ENCODE measurements at places on chromosomes 11 and 22.
A peak's percentile ranks its signal among the peaks of the same experiment; 100 is the strongest.

DNA sequence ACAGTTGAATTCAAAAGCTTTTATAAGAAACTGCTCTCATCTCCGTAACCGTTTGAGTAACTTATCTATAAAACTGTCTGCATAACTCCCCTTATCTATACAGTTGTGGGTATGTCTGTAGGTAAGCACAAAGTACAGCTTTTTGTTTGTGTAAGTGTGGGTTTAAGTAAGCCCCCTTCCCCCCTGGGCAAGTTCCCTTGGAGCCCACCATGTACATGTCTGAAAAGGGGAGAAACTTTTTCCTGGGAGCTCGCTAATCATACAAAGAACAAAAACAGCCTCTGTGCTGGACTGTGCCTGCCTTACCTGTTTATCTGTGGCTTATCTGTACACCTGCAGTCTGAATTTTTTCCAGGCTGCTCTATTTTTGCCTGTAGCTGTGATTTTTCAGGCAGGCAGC lies 36.3 kb upstream of the TMEM45B start:
- no peak for DNase-seq

GRCh38 chr11:35390737-35391682 lies 28.3 kb downstream of the SLC1A2 start:
- no peak for DNase-seq

DNA sequence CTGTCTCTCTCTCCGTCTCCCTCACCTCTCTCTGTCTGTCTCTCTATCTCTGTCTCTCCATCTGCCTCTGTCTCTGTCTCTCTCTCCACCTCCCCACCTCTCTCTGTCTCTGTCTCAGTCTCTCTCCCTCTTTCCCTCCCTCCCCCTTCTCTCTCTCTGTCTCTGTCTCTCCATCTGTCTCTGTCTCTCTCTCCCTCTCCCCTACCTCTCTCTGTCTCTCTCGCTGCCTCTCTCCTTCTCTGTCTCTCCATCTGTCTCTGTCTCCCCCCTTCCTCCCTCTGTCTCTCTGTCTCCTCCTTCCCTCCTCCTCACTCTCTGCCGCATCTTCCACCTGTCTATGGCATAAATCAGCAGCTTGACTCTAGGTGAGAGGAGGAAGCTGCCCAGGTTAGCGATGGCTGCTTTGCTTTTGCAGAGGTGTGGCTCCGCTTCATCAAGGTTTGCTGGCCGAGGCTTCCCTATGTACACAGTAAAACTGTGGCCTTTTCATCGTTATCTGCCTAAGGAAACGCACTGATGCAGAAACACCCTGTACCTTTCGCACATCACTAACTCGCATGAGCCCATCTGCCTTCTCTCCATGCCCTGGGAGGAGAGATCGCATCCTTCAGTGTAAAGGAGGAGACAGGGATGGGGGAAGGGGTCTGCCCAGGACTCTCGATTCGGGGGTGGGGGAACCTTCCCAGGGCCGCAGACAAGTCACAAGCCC lies 44.5 kb downstream of the ANO1 start:
- DNase-seq: no peak

DNA sequence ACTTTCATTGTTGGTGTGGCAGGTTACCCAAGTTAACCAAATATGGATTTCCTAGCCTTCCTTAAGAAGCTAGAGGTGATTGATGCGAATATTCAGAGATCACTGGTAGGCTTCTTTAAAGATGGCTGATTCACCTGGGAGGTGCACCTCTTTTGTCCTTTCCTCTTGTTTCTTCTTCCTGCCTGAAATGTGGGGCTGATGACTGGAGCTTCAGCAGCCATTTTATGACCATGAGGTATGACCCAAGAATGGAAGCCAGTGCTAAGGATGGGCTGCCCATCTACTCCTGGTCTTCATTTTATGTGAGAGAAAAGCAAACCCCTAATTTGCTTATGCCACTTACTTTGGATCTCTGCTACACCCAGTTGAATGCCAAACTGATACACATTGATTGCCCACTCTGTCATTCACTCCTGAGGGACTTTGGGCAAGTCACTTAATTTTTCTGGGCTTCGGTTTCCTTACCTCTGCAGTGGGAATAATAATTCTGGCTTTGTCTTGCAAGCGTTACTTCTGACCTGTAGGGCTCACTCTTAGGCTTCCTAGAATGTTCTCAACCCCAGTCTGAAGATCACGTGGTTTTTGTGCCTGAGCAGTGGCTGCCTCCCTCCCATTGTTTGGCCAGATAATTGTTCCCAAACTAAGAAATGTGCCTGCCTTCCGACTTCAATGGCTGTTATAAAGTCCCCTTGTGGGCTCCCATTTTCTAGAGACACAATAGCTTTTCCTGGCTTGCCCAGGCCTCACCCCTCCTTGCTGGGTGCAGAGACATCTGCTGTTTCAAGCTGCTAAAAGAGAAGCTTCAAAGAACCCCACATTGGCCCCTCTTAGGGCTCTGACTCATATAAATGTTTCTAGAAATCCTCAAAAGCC lies 243.1 kb downstream of the ST3GAL4 start:
- no peak for DNase-seq

DNA sequence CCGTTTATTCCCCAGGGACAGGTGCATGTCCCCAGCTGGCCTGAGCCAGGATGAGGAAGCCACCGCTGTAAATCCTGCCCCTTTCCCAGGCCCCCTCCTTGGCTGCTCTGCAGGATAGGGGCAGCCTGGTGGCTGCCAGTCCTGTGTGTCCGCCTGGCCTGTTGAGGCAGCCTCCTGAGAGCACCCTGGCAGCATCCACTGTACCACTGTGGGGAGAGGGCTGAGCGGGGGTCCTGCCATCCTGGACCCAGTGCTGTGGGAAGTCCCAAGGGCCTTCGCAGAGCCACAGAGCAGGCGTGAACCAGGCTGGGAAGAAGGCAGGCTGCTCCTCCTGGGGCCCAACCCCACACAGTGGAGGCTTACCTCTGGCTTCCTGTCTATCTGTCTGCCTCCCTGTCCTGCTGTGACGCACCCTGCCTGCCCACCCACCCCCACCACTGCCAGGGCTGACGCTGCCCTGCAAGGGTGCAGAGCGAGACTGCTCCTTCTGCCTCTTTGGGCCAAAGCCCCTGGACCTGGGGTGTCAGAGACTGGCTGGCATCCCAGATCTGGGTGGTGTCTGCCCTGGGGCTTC lies 8.4 kb downstream of the KCTD17 start:
- no peak for DNase-seq

- DNase-seq: no peak
These were observed 33.6 kb downstream of the TRMU start for GRCh38 chr22:46368871-46369715.

DNA sequence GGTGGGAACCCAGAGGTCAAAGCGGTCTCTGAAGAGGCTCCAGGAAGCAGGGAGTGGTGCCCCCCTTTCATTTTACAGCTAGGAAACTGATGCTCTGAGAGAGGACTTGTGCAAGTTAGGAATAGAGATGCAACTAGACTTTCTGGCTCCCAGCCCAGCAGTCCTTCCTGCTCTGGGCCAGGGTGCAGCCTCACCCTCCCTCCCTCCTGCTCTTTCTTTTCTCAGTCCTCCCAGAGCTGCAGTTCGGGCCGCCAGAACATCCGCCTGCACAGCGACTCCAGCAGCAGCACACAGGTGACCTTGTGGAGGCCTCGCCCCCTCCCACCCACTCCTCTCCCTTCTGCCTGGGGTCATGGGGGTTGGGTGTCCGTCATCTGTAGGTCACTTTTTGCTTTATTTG lies 51.5 kb downstream of the LHFPL7 start:
- DNase-seq: no peak

DNA sequence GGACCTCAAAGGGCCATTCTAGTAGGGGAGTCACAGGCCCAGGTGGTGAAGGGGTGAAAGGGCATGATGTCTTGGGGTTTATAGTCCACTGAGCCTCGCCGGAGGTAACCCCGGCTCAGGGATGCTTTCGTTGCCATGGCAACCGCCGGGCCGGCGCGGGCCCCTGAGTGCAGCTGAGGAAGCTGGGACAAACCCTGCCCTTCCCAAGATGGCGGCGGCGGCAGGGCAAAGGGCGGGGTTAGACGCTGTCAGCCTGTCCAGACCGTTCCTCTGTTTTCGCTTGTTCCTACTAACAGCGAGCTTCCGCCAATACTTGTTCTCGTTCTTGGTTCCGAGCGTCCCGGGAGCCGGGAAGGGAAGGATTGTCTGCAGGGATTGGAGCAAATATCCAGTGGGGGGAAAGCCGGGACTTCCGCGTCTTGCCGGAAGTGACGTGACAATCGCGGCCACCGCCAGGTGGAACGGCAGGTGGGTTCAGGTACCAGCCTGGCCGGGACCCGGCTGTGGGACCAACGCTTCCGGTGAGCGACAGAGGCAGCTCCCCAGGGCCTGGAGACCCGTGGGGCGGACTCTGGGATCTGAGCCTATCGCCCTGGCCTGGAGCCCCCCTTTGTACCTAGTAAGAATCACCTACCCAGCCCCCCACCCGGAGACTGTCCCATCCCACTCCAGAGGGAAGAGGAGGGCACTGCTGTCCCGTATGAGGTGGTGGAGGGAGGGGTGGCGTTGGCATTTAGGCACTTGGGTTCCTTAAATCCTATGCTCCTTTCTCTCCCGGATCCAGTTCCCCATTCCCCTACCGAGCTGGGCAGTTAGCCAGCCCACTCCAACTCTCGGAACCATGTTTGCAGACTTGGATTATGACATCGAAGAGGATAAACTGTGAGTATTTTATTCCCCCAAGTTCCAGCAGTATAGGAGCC lies at the start of gene PICK1:
Gene PICK1 (plus strand): TSS at position 436 of the 923 bp plus-strand sequence. CDS start 406 bp downstream, at position 842.
- peak; percentile 71 for DNase-seq

DNA sequence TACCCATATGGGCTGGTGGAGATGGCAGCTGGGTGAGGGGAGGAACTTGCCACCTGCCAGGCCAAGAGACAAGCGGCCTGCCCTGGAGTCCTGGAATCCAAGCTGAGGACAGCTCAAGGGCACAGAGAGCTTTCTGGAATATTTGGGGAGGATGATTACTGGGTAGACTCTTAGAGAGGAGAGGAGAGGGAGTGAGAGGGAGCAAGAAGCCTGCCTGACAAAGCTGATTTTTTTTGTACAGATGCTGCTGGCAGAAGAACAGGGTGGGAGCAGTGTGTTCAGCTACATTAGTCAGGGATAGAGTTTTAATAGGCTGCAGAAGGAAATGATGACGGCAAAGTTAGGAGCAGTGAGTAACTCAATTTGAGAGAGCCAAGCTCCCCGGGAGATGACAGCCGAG lies 299.3 kb downstream of the NXPE2 start:
- DNase-seq: no peak

DNA sequence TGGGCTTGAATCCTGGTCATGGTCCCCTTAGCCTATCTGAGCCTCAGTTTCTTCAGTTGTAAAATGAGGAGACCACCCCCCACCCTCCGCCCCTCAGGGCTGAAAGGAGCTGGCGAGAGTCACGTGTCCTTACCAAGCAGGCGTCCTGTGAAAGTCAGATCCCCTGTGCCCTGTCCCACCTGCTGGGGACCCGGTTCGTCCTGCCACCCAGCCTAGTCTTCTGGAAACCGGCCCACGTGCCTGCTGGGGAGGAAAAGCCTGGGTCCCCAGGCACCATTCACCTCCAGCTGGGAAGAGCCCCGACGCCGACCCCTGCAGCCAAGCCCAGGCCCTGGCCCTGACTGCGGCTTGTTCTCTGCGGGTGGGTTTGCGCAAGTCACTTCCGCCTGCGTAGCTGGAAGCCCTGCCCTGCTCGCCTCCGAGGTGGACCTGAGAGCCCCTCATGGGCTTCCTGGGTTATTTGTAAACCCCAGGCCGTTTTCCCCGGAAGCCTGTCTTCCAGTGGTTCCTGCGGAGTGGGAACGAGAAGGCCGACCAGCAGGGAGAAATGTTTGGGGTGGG lies 679 bp upstream of the SSH3 start:
- DNase-seq: no peak

DNA sequence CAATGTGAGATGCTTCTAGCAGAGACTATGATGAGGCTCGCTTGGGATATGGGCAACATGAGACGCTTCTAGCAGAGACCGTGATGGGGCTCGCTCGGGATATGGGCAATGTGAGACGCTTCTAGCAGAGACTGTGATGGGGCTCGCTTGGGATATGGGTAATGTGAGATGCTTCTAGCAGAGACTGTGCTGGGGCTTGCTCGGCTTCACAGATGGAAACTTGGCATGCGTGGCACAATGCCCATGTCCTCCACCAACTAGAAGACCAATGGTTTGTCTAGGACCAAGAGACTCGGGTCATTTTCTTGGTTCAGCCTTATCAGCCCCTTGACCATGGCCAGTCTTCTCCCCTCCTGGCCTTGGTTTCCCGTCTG lies 7.1 kb downstream of the MYEOV start:
- DNase-seq: no peak

GRCh38 chr11:98056945-98057344 lies 963.8 kb upstream of the CNTN5 start:
- DNase-seq: no peak

GRCh38 chr11:72687326-72687725 lies 13.1 kb upstream of the PDE2A start:
- no peak for DNase-seq

DNA sequence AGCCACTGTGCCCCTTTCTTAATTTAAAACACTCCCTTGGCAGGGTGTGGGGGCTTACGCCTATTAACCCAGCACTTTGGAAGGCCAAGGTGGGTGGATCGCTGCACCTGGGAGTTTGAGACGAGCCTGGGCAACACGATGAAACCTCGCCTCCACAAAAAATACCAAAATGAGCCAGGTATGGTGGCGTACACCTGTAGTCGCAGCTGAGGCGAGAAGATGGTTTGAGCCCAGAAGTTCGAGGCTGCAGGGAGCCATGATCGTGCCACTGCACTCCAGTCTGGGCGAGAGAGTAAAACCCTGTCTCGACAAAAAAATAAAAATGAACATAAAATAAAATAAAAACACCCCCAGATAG lies 45.0 kb downstream of the LINC01488 start:
- no peak for DNase-seq

- no peak for DNase-seq
These were observed 379.1 kb downstream of the MN1 start for GRCh38 chr22:27422442-27422841.

GRCh38 chr11:8826901-8827560 lies 84.0 kb upstream of the AKIP1 start:
- DNase-seq: no peak

GRCh38 chr22:39528080-39528661 lies 4.4 kb downstream of the RPS19BP1 start:
- no peak for DNase-seq

GRCh38 chr11:34682825-34683224 lies 61.9 kb downstream of the EHF start:
- DNase-seq: no peak

- DNase-seq: no peak
These were observed 27.1 kb upstream of the ACR start for GRCh38 chr22:50710886-50711285.

DNA sequence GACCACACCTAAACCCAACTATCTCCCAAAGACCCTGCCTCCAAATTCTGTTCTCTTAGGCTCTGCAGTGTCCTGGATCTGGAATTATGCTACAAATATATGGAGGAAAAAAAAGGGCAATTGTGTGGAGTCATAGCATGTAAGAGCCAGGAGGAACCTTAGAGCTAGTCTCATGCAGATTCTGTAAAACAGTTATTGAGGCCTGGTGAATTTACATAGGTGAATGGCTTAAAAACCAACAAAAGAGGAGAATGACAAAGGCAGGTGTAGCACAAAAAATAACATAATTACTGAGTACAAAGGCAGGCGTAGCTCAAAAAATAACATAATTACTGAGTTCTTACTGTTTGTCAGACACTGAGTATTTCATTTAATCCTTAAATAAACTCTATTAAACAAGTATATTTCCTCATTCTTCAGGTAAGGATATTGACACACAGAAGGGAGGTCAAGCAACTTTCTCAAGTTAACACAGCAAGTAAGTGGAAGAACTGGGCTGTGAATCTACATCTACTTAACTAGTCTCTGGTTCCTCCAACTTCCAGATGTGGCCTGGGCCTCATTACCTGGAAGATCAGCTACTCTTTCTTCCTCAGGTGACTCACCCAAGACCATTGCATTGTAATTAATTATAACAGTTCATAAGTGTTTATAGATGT lies 938.9 kb upstream of the TENM4 start:
- DNase-seq: no peak

GRCh38 chr11:44550123-44550522 lies 15.3 kb upstream of the CD82 start:
- no peak for DNase-seq

Data from stimulated activated CD4-positive, alpha-beta T cell treated with anti-CD3 and anti-CD28 coated beads, Interleukin-15, amount 100 ng/mL, for 1 hour (primary cell).